Memory B cell (primary cell): ENCODE measurements at places on chromosomes 13 and 19.

- DNase-seq = no peak
Observed at GRCh38 chr19:33022472-33023116, 42.1 kb downstream of the RHPN2 start.

DNA sequence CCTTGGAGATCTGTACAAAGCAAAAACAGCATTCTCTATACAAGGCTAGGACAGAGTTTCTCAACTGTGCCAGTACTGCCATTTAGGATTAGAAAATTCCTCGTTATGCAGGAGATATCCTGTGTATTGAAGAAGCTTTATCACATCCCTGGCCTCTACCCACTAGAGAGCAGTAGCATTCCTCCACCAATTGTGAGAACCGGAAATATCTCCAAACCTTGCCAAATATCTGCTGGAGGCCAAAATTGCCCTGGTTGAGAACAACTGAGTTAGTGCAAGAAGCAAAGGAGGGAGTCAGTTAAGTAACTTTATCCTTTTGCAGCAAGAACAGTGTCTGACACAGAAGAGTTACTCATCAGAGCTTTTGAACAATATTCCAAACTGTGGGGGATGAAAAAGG is 16.2 kb upstream of the FREM2 start:
- DNase-seq = no peak

DNA sequence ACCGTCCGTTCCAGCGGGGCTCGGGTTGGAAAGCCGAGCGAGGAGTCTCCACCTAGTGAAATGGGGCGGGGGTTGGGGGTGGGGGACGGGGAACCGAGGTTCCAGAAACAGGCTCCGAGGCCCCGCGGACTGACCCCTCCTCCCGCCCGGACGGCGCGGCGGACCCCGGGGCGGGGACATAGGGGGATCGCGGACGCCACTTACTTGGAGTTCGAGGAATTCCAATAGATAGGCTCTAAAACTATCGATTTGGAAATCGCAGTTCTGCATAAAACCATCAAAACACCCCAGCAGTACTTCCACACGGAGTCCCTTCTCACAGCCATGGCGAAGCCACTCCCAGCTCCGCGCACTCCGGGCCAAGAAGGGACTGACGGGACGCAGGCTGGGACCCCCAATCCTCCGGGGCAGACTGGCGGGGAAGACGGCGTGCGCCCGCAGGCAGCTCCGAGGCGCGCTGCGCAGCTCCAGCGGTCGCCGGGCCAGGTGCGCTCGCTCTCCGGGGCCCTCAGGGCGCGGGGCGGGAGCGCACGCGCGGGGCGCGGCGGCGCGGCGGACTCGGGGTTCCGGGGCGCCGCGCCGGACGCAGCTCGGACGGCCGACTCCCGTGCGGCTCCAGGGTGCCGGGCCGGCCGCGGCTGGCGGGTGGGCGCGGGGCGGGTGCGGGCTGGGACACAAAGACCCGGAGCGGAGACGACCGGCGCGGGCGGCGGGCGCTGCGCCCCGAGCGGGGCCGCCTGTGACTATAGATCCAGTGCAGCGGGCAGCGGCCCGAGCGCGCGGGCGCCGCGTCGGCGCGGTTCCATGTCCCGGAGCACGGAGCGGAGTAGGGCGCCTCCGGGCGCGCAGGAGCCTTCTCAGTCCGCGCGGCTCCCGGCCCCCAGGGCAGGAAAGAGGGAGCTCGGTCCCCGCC is 567 bp downstream of the EFNB2 start:
- peak; percentile 38 for DNase-seq

- DNase-seq = no peak
Observed at GRCh38 chr13:102318233-102318632, 83.6 kb downstream of the FGF14 start.
